ENCODE measurements at places on chromosomes 5 and 9.

GRCh38 chr5:113059232-113060040 is 82.8 kb downstream of the DCP2 start:
- peak; percentile 72 for DNase-seq

DNA sequence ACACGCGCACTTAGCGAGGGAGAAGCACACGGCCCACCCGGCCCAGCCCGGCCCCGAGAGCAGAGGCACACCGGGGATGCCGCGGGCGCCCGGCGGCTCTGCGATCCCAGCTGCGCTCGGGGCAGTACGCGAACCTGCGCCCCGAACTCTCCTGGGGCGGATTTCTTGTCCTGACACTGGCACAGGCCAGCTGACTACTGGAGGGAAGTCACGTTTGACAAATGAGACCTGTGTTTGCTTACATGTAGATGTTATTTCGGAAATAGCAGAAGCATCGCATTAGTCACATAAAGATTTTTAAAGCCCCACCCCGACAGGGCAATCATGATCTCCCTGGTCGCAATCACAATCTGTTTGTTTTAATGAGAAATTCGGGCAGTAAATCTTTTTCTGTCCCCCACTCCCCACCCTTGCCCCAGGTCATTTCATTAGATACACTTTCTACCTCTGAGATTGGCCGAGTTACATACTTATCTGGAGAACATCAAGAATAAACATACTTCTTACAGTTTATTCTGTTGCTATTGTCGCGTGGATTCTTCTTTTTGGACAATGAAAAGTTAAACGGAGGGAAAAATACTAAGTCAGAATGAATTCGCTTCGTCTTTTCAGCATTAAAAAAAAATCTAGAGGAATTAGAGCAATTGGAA is 518.9 kb downstream of the CTNND2 start:
- DNase-seq = no peak

- DNase-seq = no peak
Measured at GRCh38 chr9:87661241-87661640, 64.7 kb upstream of the CTSL start.

- no peak for DNase-seq
Measured at GRCh38 chr5:134506054-134507039, 19.1 kb upstream of the JADE2 start.

GRCh38 chr5:816176-816575 is 31.6 kb upstream of the ZDHHC11B start:
- DNase-seq = no peak

DNA sequence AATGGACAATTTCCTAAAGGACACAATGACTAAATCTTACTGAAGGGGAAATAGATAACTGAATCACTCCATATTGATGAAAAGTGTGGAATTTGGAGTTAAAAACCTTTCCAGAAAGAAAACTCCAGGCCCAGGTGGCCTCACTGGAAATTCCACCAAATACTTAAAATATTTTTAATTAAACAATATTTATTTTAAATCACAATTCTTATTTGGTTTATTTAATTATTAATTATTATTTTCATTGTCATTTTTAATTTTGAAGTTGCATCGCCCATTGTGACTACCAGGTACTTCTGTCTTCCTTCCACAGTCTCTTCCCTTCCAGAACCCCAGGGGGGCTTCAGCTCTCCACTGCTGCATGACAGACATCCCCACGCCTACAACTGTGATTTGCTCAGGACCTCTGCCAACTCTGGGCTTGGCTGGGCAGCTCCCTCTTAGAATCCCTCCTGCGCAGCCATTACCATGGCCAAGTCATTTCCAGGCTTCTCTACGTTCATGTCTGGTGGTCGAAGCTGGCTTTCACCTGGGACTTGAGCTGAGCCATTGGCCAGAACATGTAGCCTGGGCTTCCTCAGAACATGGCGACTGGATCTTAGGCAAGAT is 16.4 kb upstream of the GADD45G start:
- DNase-seq = no peak

- DNase-seq = no peak
Measured at GRCh38 chr5:137401946-137402345, 97.2 kb downstream of the SPOCK1 start.

- DNase-seq = no peak
Measured at GRCh38 chr9:4167079-4167671, 132.7 kb downstream of the GLIS3 start.

DNA sequence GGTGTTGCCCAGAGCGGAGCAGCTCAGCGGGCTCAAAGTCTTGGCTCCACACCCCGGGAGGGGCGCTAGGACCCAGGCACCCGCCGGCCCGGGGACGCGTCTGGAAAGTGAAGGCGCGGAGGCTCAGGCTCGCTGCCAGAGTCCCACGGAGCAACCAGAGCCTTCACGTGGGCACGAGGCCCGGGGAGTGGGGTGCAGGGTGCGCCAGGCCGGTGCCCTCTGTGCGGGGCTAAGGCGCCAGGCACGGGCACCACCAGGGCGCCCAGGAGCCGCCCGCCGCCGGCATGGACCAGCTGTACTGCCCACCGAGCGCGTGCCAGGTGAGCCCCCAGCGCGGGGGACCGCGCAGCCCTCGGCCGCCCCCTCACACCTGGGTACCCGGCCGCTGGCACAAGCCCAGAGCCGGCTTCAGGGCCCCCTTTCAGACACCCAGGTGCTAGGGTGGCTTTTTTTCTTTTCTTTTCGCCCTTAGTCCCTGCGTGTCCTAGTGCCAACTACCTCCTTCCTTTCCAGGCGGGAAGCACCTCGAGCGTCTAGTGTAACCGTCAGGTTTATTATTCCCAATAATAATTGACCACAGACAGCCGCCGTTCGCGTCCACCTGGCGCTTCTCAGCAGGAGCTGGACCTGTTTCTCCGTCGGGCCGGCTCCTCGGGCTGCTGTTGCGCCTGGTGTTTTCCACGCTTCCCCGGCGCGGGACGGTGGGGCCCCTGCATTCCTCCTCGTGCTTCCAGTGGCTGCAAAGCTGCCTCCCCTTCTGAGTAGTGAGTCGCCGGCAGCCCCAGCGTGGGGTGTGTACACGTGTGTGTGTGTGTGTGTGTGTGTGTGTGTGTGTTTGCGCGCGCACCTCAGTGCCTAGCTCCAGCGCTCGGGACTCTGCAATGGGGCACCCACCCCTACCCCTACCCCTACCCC is 30.1 kb upstream of the PDE8B start:
- peak; percentile 39 for DNase-seq

GRCh38 chr5:137442660-137443059 is 56.5 kb downstream of the SPOCK1 start:
- DNase-seq = no peak

DNA sequence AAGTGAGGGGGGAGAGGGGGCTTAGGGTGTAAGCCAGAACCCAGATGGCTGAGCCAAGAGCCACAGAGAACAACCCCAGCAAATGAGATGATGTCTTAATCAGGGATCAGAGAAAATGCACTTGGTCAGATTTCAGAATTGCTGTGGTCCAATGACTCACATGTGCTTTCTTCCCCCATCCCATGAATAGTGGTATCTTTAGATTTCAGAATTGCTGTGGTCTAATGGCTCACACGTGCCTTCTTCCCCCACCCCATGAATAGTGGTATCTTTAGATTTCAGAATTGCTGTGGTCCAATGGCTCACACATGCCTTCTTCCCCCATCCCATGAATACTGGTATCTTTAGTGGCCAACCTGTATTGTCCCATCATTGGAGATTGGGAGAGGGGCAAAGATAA is 59.9 kb downstream of the IRX2 start:
- no peak for DNase-seq

GRCh38 chr5:63928451-63928850 is 33.8 kb downstream of the HTR1A start:
- no peak for DNase-seq

- no peak for DNase-seq
Measured at GRCh38 chr9:114503009-114503408, 2.3 kb downstream of the WHRN start.

- no peak for DNase-seq
Measured at GRCh38 chr5:176803943-176804498, 6.3 kb upstream of the UNC5A start.

DNA sequence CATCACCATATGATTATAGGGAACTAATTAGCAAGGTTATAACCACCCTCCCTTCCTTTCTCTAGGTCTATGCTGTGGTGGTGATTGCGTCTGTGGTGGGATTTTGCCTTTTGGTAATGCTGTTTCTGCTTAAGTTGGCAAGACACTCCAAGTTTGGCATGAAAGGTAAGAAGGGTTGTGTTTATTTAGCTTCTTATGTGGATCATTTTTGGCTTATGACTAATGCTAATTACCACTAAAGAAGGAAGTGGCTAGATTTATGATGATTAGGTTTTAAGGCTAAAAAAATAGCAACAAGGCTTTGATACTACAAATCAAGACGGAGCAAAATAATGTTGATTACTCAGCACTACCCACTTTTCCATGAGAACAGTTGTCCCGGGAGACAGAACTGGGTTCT is 82.4 kb downstream of the NTRK2 start:
- no peak for DNase-seq

DNA sequence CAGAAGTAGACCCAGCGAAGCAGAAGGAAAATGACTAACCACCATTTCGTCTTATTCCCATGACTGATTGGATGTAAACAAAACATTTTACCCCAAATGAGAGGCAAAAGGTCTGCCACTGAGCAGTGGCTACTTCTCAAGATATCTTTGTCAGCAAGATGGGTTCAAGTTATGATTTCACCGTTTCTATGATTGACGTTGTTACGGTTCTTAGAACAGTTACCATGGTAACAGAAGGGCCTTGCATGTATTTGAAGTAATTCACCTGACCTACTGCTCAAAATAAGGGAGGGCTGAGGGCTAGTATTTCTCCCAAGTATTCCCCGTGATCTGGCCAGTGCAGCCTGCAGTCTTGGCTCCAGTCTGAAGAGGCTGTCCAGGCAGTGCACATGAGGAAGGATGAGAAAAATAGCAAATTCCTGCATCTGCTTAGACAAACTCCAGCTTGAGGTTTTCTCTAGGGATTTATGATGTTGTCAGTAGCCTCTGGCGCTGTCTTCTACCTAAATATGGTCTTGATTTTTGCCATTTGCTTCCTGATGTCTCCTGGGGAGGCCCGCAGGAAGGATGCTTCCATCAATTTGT is 372.7 kb downstream of the TMEM38B start:
- no peak for DNase-seq

- no peak for DNase-seq
Measured at GRCh38 chr5:35036536-35036935, 11.2 kb downstream of the AGXT2 start.

GRCh38 chr5:72013766-72014624 is 93.3 kb upstream of the MAP1B start:
- peak; percentile 75 for DNase-seq

- DNase-seq = no peak
Measured at GRCh38 chr9:7347556-7347955, 452.0 kb downstream of the DMAC1 start.

DNA sequence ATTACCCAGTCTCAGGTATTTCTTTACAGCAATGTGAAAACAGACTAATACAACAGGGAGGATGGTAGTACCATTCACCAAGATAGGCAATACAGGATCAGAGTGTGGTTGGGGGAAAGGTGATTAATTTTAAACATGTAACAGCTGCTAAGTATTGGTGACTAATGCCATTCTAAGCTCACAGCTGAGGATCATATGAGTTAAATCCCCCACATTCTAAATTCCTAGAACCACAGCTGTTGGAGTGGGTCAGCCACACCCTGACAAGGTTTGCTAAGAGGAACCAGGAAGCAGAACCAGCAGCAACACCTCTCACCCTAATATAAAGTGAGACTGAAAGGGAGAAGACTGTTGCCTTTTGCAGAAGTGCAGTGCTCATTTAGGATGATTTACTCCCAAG is 24.8 kb downstream of the HSPB3 start:
- no peak for DNase-seq

DNA sequence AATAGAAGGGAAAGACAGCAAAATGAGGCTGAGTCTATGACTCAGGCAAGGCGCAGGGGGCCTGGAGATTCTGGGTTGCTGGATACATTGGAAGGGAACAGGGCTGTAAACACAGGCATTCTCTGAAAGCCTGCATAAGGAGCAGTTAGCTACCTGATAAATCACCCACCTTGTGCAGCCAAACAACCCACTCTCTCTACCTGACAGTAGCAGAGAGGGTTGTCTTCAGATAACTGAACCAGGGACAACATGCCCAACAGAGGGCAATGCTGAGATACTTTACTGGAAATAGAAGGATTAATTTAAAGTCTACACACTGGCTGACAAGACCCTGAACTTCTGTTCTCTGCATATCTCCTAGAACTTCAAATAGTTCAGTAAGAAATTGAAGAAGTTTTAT is 161.6 kb downstream of the KCTD16 start:
- no peak for DNase-seq

DNA sequence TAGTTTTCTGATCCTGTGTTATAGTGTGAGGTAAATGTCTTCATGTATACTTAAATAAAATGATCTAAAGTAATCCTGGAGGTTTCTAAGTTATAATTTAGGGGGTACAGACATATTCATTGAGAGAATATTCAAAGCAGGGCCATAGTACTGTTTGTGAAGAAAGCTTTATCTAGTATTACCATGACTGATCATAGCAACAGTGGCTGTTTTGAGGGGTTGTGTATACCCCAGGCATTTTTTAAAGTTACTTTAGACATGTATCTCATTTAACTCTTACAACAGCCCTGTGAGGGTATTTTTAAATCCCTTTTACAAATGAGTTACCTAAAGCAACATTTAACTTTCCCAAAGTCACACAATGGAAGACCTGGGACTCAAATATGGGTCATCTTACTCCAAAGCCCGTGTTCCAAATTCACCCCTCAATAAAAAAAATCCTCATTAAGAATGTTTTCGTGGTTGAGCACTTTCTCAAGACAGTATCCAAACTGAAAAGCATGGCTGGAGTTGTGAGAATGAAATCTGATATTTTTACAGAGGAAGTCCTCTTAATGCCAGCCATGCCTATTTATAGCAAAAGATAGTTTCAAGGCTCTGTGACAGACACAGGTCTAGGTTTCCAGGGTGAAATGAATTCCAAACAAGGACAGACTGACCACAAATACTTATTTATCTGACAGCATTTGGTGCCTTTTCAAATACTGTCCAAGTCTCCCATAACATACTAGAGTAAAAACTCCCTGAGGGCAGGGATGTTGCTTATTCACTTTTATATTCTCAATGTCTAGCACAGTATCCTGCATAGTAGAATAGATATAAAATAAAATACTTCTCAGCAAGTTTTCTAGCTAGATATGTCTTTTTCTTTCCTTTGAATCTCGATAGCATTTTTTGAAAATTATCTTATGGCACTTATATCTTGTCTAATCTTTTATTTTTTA is 10.4 kb downstream of the STOM start:
- DNase-seq = no peak

GRCh38 chr5:90612919-90613318 is 54.3 kb downstream of the ADGRV1 start:
- DNase-seq = no peak

DNA sequence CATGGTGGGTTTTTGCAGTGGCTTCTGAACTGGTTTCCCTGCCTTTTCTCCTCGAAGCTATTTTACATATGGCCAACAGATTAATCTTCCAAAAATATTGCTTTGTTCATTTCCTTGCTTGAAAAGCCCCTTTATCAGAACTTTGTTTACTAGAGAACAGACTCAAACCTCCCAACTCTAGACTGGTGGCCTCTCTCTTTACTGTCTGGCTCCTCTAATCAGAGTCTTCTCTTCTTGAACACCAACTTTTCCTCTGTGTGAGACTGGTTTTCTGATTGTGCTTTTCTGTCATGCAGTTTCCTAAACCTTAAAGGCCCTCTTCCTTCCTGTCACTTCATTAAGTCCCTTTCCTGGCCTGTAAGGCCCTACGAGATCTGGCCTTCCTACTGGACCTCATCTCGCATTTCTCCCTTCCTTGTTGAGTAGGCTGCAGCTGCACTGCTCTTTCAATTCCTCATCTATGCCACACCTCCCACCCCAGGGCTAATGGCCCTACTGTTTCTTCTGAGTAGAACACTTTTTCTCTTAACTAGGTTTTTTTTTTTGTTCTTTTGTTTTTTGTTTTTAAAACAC is 5.7 kb downstream of the C9orf43 start:
- DNase-seq = no peak

All from right hindlimb (tissue), 1 donor.